ENCODE measurements at places on chromosomes 13 and 19.

DNA sequence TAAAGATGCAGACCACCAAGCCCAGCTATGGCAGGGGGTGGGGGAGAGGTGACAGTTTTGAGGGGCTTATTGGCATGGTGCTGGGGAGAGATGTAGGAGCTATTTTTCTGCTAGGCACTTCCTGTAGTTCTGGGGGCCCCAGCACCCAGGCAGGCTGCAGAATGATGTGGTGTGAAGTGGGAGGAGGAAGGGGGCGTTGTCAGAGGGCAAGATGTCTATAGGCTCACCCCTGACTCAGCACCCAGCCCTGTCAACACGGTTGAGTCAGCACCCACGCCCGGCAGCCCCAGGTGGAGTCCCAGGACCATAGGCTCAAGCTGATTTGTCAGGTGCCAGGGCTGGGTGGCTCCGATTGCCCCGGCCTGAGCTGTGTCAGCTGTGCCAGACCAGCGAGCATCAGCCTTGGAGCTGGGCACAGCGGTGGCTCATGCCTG lies 5.8 kb downstream of the KLF2 start:
- peak; percentile 94 for DNase-seq

- DNase-seq: no peak
Measured at GRCh38 chr19:5057860-5058259, 88.9 kb downstream of the KDM4B start.

DNA sequence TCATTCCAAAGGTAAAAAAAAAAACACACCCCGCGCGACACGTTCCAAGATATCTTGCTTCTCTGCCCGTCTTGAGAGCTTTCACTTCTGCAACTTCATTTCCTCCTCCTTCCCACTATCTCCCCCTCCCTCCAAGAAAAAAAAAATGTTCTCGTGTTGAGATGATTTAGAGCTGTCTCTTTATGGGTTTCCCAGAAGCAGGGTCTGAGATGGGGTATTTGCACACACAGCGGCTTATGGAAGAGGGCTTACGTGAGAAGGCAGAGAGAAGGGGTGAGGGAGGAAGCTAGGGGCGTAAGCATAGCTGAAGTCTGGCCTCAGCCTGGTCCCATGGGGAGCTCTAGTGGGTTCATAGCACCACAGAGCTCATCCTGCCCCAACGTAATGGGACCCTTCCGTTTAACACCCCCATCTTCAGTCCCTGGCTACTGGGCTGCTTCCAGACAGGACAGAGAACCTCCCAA lies 31.3 kb upstream of the USE1 start:
- no peak for DNase-seq

- no peak for DNase-seq
Measured at GRCh38 chr19:48966541-48967345, 1.6 kb downstream of the FTL start.

- DNase-seq: no peak
Measured at GRCh38 chr19:13404236-13404635, 102.0 kb downstream of the CACNA1A start.

DNA sequence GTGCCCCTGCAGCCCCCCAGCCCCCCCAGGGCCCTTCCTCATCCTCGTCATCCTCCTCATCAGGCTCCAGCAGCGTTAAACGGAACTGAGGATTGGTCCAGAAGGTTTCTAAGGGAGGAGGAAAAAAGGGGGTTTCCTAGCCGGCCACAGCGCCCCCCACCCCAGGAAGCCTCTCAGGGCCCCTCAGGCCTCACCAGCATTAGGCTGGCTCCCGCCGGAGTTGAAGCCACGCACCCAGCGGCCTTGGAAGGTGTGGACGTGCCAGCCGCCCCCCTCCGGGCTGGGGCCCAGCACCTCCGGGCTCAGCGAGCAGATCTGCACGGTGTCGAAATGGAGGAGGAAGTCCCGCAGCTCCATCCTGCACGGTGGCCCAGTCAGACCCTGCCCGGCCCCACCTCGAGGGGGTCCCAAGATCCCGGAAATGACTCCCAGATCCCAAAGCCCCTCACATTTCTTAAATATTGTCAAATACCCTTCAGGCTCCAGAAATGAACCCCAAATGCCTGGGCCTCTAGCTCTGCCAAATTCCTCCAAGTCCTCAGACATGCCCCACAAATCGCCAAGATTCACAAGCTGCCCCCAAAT lies 6.9 kb downstream of the CAPN12 start:
- DNase-seq: no peak

GRCh38 chr19:46976845-46977320 lies 42.8 kb upstream of the NPAS1 start:
- DNase-seq: no peak

DNA sequence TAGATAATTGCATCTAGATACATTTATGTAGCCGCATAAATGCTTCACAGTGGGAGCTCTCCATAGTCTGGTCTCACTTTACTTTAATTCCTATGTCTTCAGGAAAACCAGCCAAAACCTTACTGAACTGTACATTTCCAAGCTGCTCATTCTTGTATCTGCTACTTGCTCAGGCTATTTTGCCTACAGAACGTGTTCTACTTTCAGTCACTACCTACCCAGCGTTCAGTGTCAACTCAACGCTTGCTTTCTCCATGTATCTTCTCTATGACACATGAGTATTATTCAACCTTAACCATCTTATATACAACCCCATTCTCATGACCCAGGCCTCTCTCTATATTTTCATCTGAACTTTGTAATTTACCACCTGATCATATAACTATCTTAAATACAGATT lies 101.9 kb downstream of the KLF12 start:
- no peak for DNase-seq

DNA sequence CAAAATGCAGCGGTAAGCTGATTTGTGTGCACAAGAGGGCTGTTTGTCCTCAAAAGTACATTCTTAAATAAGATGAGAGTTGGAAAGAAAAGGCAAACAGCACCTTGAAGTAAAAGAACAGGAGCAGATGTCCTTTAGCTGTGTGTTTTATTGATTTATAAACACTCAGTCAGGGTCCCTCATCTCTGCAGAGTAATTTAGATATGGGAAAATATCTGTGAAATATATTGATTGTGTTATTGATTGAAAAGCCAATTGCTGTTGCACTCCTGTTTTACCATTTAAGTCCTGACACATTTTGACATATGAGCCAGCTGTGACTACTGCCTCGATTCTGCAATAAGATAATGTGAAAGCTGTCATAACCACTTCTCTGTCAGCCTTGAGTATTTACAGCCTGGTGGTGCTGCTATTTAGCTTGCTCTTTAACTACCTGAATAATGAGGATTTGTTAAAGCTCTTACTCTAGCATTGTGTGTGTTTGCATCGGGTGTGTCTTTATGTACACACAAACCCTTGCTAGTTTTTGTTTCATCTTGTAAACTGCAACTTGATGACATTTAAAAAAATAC lies 550.1 kb downstream of the DACH1 start:
- DNase-seq: no peak

DNA sequence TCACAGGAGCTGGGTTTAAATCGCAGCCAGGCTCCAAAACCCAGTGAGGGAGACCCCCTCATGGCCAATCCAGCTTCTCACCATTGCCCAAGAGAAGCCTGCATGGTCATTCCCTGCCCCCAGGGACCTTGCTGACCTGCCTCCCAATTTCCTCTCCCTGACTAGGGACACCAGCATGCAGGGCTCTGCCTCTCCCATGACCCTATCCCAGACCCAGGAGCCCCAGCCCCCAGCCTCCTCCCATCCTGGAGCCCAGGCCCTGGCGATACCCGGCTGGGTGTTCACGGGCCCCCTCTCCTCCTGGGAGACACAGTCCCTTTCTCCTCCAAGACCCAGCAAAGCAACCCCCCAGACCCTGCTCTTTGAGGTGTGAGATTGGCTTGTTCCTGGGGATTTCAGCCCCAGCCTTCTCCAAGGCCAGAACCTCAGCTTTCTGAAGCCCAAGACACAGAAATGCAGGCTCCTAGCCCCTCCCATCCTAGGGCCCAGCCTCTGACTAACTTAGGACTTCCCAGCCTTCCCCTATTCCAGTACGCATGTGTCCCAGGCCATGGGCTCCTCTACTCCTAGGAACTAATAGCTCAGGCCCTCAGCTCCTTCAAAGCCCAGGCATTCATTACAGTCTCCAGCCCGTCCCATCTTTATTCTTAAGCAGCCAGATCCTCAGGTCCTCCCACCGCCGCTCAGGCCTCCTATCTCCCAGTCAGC lies 1.1 kb downstream of the GYS1 start:
- DNase-seq: no peak

DNA sequence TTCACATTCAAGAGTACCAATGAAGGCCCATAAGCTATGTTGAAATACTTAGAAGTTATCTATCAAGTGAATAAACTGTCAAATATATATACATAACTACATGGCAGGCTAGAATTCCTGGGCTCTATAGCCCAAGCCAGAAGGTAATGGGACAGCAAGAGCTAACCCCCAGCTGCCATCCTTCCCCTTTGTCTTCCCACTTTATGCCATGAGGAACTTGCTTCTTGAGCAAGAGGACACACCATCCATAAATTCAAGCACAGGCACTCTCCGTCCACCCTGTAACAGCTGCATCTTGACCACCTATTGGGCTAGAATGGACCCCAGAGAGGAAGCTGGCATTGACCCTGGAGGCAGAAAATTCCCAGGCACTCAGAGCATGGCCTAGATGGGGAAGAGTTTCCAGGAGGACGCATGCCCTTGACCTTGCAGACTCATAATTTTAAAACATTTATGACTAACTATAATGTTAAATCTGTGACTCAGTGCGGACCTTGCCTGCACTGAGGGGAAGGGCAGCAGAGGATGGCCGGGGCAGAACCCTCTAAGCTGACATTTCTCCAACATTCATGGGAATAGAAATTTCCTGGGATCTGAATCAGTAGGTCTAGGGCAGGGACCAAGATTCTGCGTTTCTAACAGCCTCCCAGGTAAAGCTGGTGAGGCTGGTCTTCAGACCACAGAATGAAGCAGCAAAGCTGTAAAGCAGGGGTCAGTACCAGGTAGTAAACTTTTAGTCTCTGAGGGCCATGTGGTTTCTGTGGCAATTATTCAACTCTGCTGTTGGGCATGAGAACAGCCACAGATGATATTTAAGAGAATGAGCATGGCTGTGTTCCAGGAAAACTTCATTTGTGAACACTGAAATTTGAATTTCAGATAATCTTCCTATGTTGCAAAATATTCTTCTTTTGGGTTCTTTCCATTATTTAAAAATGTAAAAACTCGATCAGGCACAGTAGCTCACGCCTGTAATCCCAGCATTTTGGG lies 71.4 kb upstream of the CLDN10 start:
- DNase-seq: no peak

GRCh38 chr13:102839462-102839861 lies 6.4 kb upstream of the ERCC5 start:
- DNase-seq: no peak

GRCh38 chr19:58551123-58551497 lies 3.8 kb downstream of the CHMP2A start:
- no peak for DNase-seq

GRCh38 chr13:72990953-72991352 lies 67.9 kb upstream of the KLF5 start:
- DNase-seq: no peak

GRCh38 chr13:20938302-20938701 lies 35.8 kb upstream of the XPO4 start:
- DNase-seq: no peak

DNA sequence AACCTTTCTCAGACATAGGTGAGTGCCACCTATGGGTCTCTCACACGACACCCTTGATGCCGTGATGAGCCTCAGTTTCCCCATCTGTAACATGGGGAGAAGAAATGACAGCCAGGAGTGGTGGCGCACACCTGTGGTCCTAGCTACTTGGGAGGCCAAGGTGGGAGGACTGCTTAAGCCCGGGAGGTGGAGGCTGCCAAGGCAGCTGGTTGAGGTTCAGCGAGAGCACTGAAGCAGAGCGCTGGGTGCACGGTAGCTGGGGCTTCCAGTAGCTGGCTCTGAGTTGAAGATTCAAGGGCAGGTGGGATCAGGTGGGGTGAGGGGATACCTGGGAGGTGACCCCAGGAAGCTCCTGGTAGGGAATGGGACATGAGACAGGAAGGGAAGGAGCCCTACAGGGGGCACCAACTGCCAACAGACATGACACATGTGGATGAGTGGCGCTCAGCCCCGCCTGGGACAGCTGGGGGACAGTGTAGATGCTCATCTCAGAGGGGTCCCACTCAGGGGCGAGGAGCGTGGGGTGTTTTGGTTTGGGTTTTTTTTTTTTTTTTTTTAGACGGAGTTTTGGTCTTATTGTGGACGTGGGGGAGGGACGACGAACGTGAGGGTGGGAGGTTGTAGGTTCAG lies 6.5 kb upstream of the SSBP4 start:
- no peak for DNase-seq

GRCh38 chr19:48301886-48302599 lies 23.3 kb upstream of the EMP3 start:
- no peak for DNase-seq

DNA sequence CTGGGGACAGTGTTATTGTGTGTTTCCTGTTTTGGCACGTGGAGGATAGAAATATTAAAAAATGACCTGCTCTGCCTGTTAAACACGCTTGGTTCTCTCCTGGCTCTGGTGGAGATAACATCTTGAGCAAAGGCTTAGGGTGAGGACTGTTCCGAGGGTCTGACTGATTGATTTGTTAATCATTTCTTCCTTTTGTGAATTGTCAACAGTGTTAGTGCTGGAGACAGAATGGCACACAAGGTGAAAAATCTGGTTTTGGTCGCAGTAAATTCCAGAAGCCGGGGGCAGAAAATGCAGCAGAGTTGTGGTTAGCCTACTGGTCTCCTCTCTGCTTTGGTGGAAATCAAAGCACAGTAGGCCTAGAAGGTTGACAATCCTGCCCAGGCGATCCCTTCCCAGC lies 163.6 kb downstream of the FGF9 start:
- DNase-seq: no peak

GRCh38 chr13:67549331-67549730 lies 319.2 kb upstream of the PCDH9 start:
- no peak for DNase-seq

DNA sequence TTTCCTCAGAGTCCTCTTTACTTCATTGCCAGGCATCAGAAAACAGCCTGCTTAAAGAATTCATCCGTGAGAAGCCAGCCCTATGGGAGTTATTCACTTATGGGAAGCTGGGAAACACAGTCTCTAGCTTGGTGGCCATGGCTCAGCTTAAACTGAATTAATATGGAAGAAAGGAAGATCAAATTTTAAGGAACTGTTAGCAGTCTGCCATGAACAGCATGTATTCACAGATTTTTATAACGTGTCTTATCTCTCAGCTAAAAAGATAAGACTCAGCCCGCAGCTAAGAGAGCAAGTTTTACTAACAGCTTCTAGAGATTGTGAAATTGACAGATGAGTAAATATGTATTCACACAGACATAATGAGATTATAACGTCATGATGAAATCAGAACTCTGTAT lies 253.7 kb upstream of the RXFP2 start:
- no peak for DNase-seq

GRCh38 chr19:33644284-33644836 lies 22.6 kb downstream of the CHST8 start:
- no peak for DNase-seq

GRCh38 chr19:1646659-1647453 lies 5.6 kb downstream of the TCF3 start:
- no peak for DNase-seq

GRCh38 chr19:58009666-58010301 lies 7.2 kb upstream of the ZNF606 start:
- DNase-seq: peak; percentile 15

- DNase-seq: no peak
Measured at GRCh38 chr19:47417107-47417745, 2.1 kb downstream of the MEIS3 start.

All from activated CD4-positive, CD25-positive, alpha-beta regulatory T cell (primary cell).